ENCODE measurements at places on chromosomes 3 and 15. TPM values are rescaled to one million over a fixed set of nuclear protein-coding genes. Genes with fewer than 3 reads are reported as not detected.

ITIH3 gene
- 16.1 TPM for total RNA-seq

ZBTB20 gene
- 75.7 TPM for total RNA-seq

KLHDC8B gene
- 29.8 TPM for total RNA-seq

FAM174B gene
- total RNA-seq = 8.0 TPM

SNTN gene
- total RNA-seq = not detected

CIB2 gene
- total RNA-seq = 5.1 TPM

CACNA2D2 gene
- 2.0 TPM for total RNA-seq

CSPG4 gene
- total RNA-seq = 134 TPM

GOLGA6B gene
- not detected for total RNA-seq

DPPA2 gene
- total RNA-seq = not detected

FANCI gene
- 7.0 TPM for total RNA-seq

EPHA6 gene
- total RNA-seq = 1.1 TPM

GRCh38 chr3:188037965-188038581 lies 115.9 kb upstream of the LPP start:
- DNase-seq = no peak

GRCh38 chr3:123469323-123469995 lies 20.6 kb upstream of the ADCY5 start:
- no peak for DNase-seq

DNA sequence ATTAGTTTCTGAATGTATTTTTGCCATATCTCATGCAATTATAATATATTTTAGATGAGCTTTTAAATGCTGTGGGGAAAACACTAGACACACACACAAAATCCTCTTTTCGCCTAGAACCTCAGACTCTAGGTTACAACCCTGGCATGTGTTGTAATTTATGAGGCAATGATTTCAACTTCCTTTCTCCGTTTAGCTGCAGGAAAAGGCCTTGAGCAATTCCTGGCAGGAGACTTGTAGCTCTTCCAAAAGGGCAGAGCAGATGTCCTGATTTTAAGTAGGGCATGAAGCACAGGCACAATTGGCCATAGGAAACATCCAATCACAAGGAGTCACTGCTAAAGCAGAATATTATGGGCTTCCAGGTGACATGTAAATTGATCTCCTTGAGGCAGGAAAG lies 82.0 kb downstream of the GPR156 start:
- DNase-seq = no peak

GRCh38 chr3:47261301-47261700 lies 21.3 kb downstream of the KIF9 start:
- peak; percentile 48 for DNase-seq

DNA sequence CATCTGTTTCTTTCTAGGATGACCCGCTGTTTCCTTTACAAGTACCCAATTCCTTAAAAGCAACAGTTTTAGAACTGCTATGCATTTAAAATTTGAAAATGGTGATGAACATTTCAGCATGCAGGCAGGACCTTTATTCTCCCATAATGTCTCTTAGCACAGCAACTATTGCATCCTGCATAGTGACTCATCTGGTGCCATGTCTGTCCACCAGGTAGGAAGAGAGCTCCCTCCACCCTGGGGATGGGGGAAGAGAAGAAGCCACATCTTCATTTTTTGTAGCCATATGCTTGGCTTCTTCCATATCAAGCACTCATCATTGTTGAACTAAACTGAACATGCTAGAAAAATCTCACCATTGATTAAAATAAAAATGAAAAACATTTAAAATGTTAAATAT lies 9.9 kb downstream of the GPR15 start:
- DNase-seq = no peak

- no peak for DNase-seq
Measured at GRCh38 chr3:49916686-49917085, 12.9 kb downstream of the MON1A start.

GRCh38 chr3:150147776-150148175 lies 177.1 kb upstream of the PFN2 start:
- no peak for DNase-seq

GRCh38 chr15:33064878-33065277 lies 129.6 kb downstream of the FMN1 start:
- DNase-seq = no peak

GRCh38 chr3:72288955-72289691 lies 504.2 kb upstream of the PROK2 start:
- no peak for DNase-seq

DNA sequence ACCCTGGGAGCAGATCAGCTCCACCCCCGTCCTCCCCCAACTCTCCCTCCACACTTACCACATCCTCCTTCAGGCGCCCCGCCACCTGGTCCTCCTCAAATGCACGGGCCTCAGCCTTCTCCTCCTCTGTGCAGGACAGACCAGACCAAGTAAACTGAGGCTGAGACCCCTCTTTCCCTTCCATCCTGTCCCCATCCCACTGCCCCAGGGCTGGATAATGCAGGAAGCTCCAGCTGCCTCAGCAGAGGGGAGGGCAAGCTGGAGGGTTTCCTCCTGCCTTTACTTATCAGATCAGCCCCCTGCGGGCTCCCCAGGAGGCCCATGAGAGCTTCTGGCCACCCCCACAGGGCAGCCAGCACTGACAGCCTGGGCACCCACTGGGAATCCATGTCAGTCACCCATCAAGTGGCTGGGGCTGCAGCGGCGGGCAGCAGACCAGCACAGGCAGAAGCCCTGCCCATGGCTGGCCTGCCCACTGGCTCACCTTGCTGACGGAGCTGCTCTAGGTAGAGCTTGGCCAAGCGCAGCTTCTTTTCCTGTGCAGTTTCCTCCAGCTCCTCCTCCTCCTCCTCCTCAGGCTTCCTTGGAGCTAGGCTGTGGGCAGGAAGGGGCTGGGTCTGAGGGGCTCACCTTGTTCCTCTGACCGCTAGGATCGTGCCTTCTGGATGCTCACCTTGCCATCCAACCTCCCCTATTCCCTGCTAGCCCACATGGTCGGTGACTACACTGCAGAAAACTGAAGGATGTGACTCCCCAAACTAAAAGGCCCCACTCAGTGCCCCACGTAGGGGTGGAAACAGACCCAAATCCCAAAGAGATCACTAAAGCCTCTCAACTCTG lies 3.9 kb downstream of the RRP9 start:
- DNase-seq = peak; percentile 74

DNA sequence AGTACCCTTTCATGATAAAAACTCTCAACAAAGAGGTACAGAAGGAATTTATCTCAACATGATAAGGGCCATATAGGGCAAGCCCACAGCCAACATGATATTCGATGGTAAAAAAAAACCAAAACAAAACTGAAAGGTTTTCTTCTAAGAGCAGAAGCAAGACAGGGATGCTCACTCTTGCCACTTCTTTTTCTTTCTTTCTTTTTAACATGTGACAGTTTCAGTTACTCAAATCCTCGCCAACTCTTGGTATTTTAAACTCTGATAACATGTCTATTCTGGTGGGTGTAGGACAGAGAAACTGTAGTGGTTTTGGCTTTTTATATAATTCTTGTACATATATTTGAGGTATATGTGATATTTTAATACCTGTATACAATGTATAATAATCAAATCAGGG lies 74.0 kb upstream of the NMNAT3 start:
- no peak for DNase-seq

DNA sequence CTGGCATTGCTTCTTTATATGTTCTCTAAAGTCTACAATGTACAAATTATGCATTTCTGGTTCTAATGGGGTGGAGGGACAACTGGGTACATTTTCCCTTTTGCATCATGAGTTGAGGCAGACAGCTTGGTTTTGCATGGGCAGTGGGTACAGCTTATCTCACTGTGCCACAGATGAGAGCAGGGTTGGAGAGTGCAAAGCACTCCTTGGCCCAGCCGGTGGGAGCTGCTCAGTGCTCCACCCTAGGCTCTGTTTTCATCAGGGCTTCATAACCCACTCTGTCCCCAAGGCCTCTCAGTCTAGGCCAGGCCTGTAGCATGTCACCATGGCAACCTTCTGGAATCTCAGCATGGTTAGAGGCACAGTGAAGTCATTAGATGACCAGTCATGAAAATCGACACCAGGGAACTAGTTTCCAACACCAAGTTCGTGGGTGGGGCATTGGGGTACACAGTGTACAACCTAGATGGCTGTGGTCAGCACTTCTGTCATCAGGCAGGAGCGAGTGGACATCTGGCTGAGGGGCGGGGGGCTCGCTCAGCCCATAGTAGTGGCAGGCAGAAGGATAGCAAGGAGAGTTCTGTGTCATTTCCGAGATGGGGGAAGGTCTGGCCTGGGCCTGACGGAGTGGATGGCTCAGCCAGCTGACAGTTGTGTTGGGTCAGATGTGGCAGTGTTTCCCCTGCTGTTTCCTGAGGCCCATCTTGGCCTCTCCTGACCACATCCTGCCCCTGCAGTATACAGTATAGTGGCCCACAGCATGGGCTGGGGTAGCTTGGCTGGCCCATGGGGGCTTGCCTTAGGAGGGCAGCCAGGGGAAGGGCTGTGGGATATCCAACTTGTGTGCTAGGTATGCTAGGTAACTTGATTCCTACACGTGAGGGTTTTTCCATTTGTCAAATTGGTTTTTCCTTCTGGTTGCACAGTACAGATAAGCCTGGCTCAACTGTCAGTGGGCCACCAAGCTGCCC lies 75.7 kb upstream of the PRR23C start:
- no peak for DNase-seq

GRCh38 chr15:24957691-24958090 lies 2.9 kb downstream of the SNRPN start:
- no peak for DNase-seq

DNA sequence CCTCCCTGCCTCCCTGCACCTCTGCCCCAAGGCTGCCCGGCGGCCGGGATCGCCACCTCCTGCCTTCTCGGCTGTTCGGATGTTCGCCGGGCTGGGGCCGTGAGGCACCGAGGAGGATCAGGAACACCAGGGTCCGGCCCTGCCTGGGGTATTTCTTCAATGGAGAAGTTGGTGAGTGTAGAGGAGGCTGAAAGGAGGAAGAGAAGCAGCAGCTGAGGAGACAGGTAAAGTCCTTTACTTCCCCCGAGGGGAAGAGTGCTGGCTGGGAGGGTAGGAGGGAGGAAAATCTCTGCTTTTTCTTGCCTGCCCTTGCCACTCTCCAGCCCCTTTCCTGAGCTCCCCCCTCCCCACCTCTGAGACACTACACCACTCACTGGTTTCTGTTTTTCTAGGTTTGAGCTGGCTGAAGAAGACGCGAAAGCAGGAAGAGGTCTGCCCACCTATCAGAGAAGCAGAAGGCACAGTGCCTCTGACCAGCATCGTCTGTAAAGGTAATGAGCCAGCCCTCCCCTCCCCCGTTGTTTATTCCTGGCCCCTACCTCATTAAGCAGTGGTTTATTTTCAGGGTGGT lies 519 bp downstream of the ASB7 start:
- DNase-seq = no peak

- DNase-seq = no peak
Measured at GRCh38 chr15:63388511-63388910, 6.9 kb upstream of the CA12 start.

Measured in posterior vena cava (tissue), 2 donors.